ENCODE measurements at places on chromosomes 6 and 20. TPM values are rescaled to one million over a fixed set of nuclear protein-coding genes. Genes with fewer than 3 reads are reported as not detected.

Gene NKAPL
- total RNA-seq = 1.9 TPM

Gene ZSCAN23
- total RNA-seq = 6.3 TPM

Gene UST
- 27.1 TPM for total RNA-seq

Gene CALHM6
- 0.89 TPM for total RNA-seq

Gene BPIFB1
- not detected for total RNA-seq

Gene MATN4
- total RNA-seq = 0.11 TPM

Gene MEI4
- not detected for total RNA-seq

Gene DEFB132
- total RNA-seq = not detected

Gene KIAA0408
- total RNA-seq = 1.5 TPM

Gene FGD2
- total RNA-seq = not detected

Gene RIPPLY2
- total RNA-seq = 0.87 TPM

Gene NINL
- total RNA-seq = 10.7 TPM

Gene SPTLC3
- total RNA-seq = 4.0 TPM

Gene HSPA12B
- 0.12 TPM for total RNA-seq
